Stimulated activated CD4-positive, alpha-beta T cell treated with anti-CD3 and anti-CD28 coated beads, TNF-alpha, amount 100 ng/mL, for 48 hours (primary cell): ENCODE measurements at places on chromosomes 5 and 9.
A peak's percentile ranks its signal among the peaks of the same experiment; 100 is the strongest.

DNA sequence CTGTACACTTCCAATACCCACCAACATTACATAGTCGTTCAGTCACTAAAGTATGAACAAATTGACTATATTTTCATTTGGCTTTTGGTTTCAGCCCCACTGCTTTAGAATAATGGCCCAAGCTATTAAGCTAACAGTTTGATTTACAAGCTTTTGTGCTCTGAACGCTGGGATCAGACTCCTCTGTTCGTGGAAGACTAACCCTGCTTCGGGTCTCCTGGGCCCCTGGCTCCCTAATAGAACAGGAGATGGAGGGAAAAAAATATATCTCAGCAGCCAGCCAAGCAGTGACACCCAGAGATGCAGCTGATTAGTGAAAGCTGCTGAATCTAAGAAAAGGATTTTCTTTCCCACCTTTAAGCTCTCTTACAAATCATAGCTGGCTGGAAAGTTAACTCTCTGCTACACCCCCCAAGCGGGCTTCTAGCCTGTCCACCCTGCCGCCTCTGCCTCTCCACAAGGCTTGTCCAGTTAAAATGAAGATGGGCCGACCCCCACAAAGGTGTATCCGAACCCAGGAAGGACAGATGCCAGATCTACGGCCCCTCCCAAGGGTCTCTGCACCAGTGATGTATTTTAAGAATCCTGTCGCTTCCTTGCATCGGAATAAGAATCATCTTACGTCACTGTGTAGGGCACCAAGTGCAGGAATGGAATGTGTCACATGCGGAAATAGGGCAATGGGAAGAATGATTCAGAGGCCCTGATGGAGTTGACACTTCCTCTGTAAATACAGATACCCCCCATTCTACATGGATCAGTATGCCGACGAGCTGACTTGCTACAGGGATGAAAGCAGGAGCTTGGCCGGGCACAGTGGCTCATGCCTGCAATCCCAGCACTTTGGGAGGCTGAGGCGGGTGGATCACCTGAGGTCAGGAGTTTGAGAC lies 33.4 kb upstream of the BARHL1 start:
- no peak for DNase-seq

DNA sequence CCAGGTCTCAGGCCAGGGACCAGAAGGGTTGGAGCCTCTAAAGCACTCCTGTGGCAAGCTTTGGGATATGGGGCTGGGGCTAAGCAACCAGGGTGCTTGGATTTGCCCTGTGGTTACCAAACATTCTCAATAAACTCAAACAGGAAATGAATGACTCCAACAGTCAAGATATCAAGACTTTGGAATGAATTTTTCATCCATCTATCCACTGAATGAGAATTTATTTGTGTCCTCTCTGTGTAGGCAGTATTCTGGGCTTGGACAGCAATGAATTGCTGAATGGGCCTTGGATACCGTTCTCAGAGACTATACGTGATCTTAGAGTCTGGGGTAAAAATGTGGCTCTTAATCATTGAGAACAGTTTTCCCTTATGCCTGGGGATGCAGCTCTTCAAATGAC lies 212.5 kb downstream of the DAB2IP start:
- DNase-seq = no peak

GRCh38 chr5:176507911-176508310 lies 29.3 kb downstream of the RNF44 start:
- DNase-seq = no peak

- no peak for DNase-seq
Observed at GRCh38 chr9:90995516-90995915, 193.9 kb downstream of the SYK start.

- no peak for DNase-seq
Observed at GRCh38 chr5:156755421-156756087, 94.5 kb upstream of the PPP1R2B start.

DNA sequence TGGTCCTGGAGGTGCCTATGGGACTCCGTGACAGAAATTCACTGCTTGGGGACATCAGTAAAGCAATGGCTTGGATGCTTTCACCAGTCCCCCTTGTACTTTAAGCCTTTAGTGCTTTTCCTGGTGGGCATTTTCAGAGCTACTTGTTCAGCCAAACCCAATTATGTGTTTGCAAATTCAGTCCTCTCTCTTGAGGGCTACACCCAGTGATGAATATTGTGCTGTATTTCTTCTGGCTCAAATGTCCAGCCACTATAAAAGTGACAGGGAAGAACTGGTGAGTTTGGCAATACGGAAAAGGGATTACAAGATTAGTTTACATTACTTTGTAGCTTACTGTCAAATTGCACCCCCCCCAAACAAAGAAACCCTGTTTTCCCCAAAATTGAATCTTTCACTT lies 4.5 kb downstream of the THBS4 start:
- DNase-seq = no peak

DNA sequence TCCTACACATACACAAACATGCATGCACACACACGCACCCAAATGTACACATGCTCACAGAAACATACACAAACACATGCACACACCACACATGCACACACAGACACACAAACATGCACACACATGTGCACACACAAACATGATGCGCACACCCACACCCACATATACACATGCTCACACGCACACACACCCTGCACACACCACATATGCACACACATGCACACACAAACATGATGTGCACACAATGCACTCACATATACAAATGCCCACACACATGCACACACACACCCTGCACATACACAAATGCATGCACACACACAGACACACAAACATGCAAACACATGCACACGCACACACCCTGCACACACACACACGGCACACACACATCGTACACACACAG lies 7.3 kb upstream of the IER5L start:
- DNase-seq = no peak

GRCh38 chr5:148201151-148201550 lies 1.7 kb upstream of the SPINK6 start:
- no peak for DNase-seq

- no peak for DNase-seq
Observed at GRCh38 chr9:111759762-111760639, 34.7 kb downstream of the SHOC1 start.

DNA sequence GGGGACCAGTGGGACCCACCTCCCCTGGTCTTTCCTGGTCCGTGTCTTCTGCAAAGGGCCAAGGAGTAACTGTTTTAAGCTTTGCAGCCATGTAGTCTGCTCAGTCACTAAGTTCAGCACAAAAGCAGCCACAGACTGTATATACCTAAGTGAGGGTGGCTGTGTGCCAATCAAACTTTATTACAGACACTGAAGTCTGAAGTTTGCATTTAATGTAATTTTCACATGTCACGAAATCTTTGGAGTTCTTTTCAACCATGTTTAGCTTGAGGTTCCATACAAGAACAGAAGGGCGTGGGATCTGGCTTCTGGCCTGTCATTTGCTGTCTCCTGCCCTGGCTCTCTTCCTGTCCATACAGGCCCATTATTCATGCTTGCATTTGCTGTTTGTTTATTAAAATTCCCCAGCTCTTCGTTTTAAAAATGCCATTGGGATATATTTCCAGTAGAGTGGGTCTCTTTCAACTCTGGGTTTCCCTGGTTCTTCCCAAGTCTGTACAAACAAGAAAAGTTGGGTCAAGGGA lies 64.2 kb upstream of the ECM2 start:
- DNase-seq = no peak

- no peak for DNase-seq
Observed at GRCh38 chr5:39469176-39469575, 44.4 kb upstream of the DAB2 start.

DNA sequence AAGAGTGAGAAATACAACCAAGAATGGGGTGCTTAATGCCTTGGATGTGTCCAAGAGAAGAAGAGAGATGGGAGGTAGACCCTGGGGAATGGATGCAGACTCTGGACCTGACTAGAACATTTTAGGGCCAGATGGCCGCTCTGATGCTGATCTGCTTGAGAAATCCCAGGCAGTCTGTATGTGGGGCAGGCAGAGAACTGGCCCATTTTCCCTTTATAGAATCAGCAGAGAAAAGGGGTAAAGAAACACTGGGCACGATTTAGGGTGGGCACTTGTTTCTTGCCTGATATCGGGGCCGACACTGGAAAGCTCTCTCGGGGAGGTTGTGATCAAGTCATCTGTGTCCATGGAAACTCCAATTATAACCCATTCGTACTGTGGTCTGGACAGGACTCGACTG lies 118.5 kb upstream of the FSTL4 start:
- no peak for DNase-seq

GRCh38 chr5:10625700-10626472 lies 62.0 kb downstream of the ANKRD33B start:
- DNase-seq = no peak

DNA sequence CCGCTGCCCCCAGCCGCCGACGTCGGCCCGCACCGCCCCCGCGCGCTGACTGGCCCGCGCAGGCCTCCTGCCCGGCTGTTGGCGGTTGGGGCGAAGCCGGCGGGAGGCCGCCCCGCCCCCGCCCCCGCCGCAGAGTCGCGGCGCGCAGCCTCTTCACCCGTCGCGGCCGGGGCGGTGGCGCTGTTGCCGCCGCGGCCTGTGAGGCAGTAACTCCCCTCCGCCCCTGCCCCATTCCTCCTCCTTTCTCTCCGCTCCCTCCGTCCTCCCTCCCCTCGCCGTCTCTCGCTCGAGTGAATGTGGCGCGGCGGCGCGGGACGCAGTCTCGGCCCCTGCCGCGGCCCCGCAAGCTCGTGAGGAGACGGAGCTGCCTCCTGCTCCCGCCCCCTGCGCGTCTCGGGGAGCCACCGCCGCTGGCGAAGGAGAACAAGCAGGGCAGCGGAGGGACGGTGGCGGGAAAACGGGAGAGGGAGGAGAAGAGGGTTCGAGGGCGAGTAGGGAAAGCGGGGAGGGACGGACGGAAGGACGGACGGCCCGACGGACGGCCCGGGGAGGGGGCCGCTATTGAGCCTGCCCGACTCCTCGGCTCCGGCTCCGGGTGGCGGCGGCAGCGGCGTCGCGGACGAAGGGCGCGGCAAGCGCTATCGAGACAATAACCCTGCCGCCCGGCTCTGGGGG lies 637 bp upstream of the ERBIN start:
- peak; percentile 33 for DNase-seq

- no peak for DNase-seq
Observed at GRCh38 chr9:96660692-96661248, 5.7 kb upstream of the PRXL2C start.

- DNase-seq = no peak
Observed at GRCh38 chr9:115777610-115778009, 376.0 kb upstream of the PAPPA start.

DNA sequence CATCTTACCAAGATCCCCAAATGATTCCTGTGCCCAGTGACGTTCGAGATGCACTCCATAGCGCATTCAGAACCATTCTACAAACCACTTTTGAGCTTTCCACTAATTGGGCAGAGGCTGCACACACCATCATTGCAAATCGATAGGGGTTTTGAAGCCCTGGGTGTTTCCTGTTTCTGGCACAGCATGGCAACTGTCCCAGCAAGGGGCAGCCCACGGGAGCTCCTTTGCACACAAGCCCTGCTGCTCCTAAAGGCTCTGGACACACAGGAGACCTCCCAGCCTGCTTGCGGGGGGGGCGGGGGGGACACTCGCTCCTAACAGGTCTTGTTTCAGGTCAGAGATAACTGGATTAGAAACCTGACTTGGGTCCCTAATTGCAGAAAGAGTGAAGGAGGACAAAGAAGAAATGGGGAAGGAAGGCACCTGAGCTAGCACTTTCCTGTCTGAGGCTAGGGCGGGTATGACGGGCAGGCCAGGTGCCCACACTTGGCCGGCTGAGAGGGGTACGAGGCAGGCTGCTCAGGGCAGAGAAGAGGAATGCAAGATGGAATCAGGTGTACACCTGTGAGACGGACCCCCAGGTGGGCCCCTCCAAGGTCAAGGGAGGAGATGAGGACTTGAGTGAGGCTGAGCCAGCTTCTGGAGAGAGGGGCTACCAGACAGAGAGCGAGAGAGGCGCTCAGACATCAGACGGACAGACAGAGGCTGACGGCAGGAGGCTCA lies 820 bp downstream of the FBP1 start:
- DNase-seq = no peak

GRCh38 chr5:44278469-44278868 lies 110.8 kb downstream of the FGF10 start:
- no peak for DNase-seq

GRCh38 chr5:176365351-176366231 lies at the start of gene ARL10:
TSS of gene ARL10 (plus strand) at chr5:176365487. CDS start at chr5:176365564, 77 bp downstream.
- no peak for DNase-seq

DNA sequence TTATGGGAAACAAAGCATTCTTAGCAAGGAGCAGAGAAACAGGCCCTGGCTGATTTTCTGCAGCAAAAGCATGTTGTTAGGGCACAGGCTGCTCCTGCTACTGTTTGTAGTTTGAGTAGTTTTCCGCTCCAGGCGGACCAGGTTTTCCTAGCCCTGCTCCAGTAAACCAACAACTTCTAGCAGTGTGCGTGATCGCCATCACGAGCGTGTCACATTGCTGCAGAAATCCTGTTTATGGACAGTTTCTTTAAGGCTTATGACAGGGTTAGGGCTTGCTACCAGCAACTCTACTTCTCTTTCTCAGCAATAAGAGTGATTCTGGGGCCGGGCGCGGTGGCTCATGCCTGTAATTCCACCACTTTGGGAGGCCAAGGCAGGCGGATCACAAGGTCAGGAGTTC lies 803.9 kb upstream of the CDH10 start:
- DNase-seq = no peak

DNA sequence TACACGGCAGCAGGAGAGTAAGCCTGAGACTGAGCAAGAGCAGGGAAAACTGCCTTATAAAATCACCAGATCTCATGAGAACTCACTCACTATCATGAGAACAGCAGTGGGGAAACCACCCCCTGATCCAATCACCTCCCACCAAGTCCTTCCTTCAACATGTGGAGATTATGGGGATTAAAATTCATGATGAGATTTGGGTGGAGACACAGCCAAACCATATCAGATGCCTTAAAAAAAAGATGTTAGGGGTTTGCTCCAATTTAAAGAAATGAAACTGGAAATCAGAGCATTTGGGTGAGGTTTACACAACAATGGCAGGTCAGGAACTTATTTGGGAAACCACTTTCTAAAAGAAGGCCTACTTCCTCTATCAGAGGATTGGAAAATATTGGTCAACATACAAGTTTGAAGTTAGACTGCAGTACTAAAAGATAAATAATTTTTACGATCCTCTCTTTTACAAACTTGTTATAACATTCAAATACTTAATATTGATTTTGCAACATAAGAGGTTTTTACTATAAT lies 105.1 kb downstream of the FBN2 start:
- no peak for DNase-seq

DNA sequence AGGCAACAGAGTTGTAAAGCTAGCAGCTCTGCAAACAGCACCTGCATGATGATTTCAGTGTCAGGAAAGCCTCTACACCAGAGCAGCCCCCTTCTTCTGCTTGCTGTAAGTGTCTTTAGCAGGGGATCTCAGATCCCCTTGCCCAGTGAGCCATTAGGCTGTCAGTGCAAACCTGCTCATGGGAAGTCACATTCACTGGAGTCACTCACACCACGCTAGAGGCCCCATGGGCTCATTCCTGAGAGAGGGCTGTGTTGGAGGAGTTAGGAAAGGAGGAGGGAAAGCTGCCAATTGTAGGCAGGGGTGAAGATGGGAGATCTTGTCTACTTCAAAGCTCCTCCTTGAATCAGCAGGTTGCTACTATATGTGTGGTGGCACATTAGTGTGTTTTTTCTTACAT lies 275.2 kb downstream of the SMARCA2 start:
- no peak for DNase-seq

GRCh38 chr5:123549256-123549904 lies 37.4 kb downstream of the CSNK1G3 start:
- DNase-seq = no peak
